ENCODE measurements at places on chromosomes 13 and 19.

DNA sequence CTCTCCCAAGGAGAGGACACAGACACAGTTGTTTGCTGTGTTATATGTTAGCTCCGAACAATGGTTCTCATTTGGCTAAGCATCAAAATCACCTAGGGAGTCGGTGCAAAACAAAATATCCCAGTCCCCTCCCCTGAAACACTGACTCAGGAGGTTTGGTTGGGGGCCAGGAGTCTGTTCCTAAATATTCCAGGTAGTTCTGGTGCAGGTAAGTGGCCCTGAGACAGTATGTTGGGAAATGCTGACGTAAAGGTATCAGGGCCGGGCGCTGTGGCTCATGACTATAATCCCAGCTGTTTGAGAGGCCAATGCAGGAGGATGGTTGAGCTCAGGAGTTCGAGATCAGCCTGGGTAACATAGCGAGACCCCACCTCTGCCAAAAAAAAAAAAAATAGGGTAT lies 2.3 kb upstream of the MAP2K7 start:
- DNase-seq: no peak

DNA sequence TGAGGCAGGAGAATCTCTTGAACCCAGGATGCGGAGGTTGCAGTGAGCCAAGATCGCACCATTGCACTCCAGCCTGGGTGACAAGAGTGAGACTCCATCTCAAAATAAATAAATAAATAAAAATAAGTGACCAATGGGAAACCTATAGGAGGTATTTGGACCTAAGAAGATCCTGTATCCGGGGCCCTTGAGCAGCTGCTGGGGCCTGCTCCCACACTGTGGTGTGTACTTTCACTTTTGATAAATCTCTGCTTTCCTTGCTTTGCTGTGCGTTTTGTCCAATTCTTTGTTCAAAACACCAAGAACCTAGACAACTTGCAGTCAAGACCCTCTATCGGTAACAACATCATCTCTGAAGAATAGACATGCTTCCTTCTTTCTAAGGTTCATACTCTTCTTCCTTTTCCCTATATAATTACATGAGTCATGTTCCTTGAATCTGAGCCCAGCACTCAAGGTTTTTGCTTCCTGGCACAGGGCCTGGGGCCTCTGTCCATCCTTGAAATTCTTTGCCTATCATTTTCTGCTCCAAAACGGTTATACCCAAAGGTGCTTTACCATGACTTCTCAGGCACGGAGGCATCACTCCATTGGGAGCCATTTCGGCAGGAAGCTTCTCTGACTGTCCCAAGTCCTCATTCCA lies 14.2 kb upstream of the PNMA8C start:
- no peak for DNase-seq

- DNase-seq: no peak
These were observed 448.9 kb downstream of the DCT start for GRCh38 chr13:94030415-94031119.

GRCh38 chr13:30126903-30127428 lies 180.4 kb downstream of the KATNAL1 start:
- DNase-seq: no peak

GRCh38 chr13:74066937-74067336 lies 67.3 kb downstream of the KLF12 start:
- DNase-seq: no peak

DNA sequence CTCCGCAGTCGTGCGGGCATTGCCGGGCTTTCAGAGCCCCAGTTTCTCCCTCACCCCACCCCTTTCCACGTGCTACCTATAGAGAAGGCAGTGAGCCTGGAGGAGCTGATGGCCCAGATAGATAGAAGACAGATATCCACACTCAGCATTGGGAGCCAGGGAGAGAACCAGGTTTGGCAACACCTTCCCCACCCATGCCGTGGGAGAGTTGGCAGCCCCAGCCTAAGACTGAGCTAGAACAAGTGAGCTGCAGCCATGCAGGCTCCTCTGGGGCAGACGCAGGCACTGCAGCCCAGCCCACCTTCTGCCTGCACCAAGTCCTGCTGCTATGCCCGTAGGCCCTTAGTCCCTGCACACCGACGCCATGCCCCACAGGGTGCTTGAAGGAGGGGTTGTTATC lies 10.3 kb upstream of the KRTDAP start:
- DNase-seq: no peak

GRCh38 chr13:27924529-27925141 lies 4.8 kb downstream of the PDX1 start:
- no peak for DNase-seq

GRCh38 chr19:38009650-38010242 lies 102.7 kb downstream of the SIPA1L3 start:
- DNase-seq: no peak

- no peak for DNase-seq
These were observed 280.0 kb downstream of the SHISA2 start for GRCh38 chr13:25771641-25772478.

- no peak for DNase-seq
These were observed 7.7 kb downstream of the A1BG start for GRCh38 chr19:58345558-58345957.

DNA sequence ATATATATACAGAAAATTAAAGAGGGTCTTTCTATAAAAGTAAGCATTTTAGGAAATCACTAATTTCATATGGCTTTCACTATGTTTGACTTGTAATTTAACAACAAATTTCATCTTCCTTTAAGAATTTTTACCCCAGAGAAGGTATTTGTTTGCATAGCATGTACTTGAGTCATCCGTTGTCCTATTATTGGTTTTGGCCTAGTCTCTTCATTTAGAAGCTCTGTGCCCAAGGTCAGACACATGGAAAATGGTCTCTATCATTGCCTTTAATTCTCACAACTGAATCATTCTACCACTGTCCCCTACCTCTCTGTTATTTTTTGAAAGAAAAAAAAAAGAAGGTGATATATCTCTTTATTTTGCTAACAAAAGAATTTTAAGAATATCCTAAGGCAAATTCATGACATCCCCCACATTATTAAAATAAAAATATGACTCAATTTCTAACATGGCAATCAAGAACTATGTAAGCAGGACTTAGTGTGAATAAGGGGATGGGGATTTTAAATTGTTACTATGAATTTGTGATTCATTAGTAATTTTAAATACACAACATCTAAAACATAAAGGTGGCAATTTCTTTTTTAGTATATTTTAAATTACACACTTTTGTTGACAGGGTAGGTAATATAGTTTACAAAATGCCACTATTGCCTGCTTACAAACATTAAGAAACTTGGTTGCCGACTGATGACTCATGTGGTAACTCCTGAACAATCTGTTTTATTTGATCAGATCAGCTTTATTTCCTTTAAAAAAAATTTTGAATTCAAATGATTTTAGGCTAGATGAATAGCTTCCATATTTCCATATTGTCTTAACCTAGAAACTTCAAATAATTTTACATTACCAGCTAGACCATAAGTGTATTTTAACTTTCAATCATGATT lies 13.9 kb downstream of the SLITRK5 start:
- no peak for DNase-seq

- peak; percentile 38 for DNase-seq
These were observed 43.4 kb upstream of the N4BP2L1 start for GRCh38 chr13:32471187-32471922.

DNA sequence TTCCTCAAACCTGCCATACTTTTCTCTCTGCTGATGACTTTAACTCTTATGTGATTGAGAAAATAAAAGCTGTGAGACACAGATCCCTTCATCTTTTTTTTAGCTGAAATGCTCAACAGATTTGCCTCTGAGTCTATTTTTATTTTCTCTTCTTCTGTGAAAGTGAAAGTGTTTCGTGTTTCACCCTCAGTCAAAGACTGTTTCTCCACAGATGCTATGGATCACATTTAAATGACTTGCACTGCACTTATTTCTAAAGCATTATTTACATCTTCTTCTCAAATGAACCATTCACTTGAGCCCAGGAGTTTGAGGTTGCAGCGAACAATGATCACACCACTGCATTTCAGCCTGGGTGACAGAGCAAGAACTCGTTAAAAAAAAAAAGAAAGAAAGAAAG lies 890.1 kb upstream of the PCDH20 start:
- DNase-seq: no peak

- DNase-seq: no peak
These were observed 9.8 kb upstream of the ALOX5AP start for GRCh38 chr13:30725326-30726085.

Measured in non-pigmented ciliary epithelial cell (primary cell).